Daoy (cell line): ENCODE measurements at places on chromosomes 6 and 20.
A peak's percentile ranks its signal among the peaks of the same experiment; 100 is the strongest.

DNA sequence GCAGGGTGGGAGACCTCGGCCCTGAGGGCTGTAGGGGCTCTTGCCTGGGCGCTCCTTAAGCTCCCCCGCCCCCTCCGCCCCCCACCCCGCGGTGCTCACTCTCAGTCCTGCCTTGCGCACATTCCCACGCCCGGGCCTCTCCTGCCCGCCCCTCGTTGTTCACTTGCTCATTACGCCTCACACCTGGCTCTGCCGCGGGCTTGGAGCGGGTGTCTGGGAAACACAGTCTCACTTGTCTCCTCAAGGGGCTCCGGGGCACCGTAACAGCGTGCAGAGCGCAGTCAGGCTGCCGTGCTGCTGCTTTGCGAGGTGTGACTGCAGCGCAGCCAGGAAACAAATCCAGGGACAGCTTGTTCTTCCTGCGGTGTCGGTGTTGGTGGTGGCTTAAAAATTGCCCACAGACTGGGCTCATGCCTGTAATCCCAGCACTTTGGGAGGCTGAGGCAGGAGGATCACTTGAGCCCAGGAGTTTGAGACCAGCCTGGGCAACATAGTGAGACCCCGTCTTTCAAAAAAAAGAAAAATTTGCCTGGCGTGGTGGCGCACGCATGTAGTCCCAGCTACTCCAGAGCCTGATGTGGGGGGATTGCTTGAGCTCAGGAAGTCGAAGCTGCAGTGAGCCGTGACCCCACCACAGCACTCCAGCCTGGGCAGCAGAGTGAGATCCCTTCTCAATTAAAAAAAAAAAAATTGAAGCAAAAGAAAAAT lies 4.6 kb downstream of the NPBWR2 start:
- DNase-seq = no peak

- DNase-seq = no peak
Observed at GRCh38 chr20:50521221-50522052, 11.3 kb downstream of the PTPN1 start.

DNA sequence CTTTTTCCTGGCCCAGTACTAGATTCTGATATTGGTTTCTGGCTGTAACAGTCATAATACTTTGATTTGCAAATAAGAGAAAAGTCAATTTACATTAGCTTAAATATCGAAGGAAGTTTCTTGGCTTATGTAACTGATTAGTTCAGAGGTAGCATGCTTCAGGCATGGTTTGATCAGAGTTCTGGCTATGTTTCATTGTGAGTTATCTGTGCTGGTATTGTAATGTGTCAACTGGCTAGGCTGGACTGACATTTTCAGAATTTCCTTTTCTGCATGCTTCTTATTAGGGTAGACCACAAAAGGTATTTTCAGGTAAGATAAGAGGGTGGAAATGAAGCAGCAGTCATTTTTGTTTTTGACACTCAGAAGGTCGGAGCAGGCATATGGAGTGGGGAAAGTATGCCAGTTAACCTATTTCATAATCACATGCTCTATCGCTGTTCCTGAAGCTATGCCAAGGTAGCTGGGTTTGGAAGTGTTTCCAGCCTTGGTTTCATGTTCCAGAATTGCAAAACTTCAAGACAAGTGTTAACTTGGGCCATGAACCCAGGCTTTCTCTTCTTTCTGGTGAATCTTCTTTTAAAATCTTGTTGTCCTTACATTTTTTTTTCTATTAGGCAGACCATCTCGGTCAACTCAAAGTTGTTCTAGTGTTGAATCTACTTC lies 244.9 kb downstream of the DHX35 start:
- DNase-seq = no peak

DNA sequence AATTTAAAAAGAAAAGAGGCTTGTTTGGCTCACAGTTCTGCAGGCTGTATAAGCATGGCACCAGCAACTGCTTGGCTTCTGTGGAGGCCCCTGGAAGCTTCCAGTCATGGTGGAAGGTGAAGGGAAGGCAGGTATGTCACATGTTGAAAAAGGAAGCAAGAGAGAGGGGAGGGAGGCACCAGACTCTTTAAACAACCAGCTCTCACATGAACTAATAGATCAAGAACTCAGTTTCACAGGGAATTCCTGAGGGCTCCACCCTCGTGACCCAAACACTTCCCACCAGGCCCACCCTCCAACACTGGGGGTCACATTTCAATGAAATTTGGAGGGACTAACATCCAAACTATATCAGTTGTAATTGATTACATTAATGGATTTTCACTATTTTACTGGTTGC lies 127.9 kb upstream of the MLIP start:
- DNase-seq = peak; percentile 19

DNA sequence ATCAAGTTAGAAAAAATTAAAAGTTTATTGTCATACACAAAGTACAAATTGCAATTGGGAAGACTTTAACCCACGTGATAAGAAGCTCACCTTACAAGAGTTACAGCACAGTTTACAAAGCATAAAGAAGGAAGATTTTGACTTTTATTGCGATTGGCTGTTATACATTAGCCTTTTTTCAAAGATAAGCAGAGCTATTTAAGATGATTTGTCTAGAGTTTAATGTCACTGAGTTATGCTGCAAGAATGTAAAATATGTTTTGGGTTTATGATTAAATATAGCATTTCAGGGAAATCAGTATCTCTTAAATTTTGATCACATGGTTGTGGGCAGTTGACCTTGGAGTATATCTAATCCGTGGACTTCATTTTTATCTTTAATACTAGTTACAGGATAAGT lies 664.2 kb upstream of the PTCHD4 start:
- DNase-seq = no peak

- no peak for DNase-seq
Observed at GRCh38 chr6:56831334-56831733, 123.6 kb upstream of the BEND6 start.
